ENCODE measurements at places on chromosomes 3 and 15. TPM values are rescaled to one million over a fixed set of nuclear protein-coding genes. Genes with fewer than 3 reads are reported as not detected.

Gene TTLL13
- total RNA-seq = not detected

Gene TM4SF18
- total RNA-seq = 0.56 TPM

Gene AADAC
- total RNA-seq = 7.0 TPM

Gene ARGFX
- not detected for total RNA-seq

Gene BOC
- total RNA-seq = 1.3 TPM

Gene C3orf49
- not detected for total RNA-seq

Gene CD200R1
- total RNA-seq = under 0.01 TPM

Gene GFM1
- total RNA-seq = 35.5 TPM

Gene RPSA
- total RNA-seq = 1,030 TPM

Gene SERPINI2
- not detected for total RNA-seq

Gene PARP9
- 15.7 TPM for total RNA-seq

Gene SV2B
- total RNA-seq = not detected

Gene ERC2
- total RNA-seq = under 0.01 TPM

Gene WDR93
- total RNA-seq = under 0.01 TPM

Gene PRKCD
- 1.7 TPM for total RNA-seq

Gene RPUSD2
- total RNA-seq = 9.3 TPM

Gene SLC24A1
- total RNA-seq = 2.5 TPM

Gene CD200
- 25.1 TPM for total RNA-seq

Gene TFRC
- 257 TPM for total RNA-seq

Gene NANOGP8
- not detected for total RNA-seq

Gene ECE2
- total RNA-seq = not detected

Gene ACOX2
- total RNA-seq = 10.2 TPM

Gene HEG1
- 146 TPM for total RNA-seq

Gene PCLAF
- total RNA-seq = 5.6 TPM

Gene ZNF660
- 3.1 TPM for total RNA-seq

Gene CCR9
- total RNA-seq = not detected

Gene RCCD1
- 11.3 TPM for total RNA-seq

Gene PLS1
- 2.5 TPM for total RNA-seq

Gene SNUPN
- total RNA-seq = 33.9 TPM

Gene CHST2
- total RNA-seq = 16.5 TPM

Gene APBA2
- 12.1 TPM for total RNA-seq

Gene ATP13A5
- not detected for total RNA-seq

All from regular cardiac myocyte (primary cell).